ENCODE measurements at places on chromosomes 4 and X.

DNA sequence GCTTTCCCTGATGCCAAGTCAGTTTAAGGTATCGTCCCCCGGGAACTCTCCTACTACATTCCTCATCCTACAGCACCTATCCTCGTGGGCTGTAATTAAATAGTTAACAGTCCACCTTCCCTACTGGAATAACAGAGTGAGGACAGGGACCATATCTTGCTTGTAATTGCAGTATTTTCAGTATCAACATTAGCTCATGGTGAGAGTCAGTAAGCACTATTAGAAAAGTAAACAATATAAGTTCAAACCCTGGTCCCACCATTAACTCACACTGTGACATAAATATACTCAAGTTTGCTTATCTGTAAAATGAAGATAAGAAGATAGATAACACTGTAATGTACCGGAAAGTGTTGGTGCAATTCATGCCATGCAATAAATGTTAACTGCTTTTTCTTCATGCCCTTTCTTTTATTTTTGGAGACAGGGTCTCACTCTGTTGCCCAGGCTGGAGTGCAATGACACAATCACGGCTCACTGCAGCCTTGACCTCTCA is 61.3 kb downstream of the SH3RF1 start:
- DNase-seq, result no peak

DNA sequence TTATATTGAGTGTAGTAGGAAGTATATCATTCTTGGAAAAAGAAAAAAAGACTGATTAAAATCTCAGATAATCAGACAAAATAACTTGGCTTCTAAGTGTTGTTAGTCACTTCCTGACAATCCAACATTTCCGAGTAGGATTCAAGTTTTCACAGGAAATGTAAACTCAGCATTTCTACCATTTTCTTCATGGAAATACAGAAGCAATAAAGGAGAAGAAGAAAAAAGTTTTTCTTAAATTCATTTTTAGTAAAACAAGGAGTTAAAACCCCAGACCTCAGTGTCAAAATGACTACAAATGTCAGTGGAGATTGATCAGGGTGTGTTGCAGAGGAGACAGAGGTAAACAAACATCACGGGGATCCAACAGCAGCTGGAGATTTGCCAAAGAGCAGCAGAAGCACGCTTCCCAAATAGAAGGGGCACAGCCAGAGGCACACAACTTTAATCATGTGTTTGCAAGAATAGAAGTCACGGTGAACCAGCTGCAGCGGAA is 129.3 kb upstream of the FAM9B start:
- no peak for DNase-seq

GRCh38 chr4:57314636-57315035 is 204.5 kb upstream of the IGFBP7 start:
- DNase-seq, result no peak

GRCh38 chr4:81631958-81632441 is 160.3 kb upstream of the RASGEF1B start:
- no peak for DNase-seq

- DNase-seq, result no peak
Observed at GRCh38 chr4:185504098-185505047, 30.9 kb downstream of the PDLIM3 start.

- no peak for DNase-seq
Observed at GRCh38 chr4:68358988-68359387, 9.1 kb upstream of the YTHDC1 start.

DNA sequence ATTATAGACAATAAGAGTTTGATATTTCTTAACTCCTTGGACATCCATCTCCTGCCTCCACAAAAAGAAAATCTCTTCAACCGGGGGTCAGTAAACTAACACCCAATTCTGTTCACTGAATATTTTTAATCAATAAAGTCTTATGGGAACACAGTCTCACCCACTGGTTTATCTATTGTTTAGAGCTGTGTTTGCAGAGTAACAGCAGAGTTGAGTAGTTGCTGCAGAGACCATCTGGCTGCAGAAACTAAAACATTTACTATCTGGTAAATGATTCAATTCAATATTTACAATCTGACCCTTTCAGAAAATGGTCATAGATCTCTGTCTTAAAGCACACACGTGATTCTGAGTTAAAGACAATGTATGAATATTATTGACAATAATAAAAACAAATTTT is 94.0 kb downstream of the TMA16 start:
- DNase-seq, result no peak

DNA sequence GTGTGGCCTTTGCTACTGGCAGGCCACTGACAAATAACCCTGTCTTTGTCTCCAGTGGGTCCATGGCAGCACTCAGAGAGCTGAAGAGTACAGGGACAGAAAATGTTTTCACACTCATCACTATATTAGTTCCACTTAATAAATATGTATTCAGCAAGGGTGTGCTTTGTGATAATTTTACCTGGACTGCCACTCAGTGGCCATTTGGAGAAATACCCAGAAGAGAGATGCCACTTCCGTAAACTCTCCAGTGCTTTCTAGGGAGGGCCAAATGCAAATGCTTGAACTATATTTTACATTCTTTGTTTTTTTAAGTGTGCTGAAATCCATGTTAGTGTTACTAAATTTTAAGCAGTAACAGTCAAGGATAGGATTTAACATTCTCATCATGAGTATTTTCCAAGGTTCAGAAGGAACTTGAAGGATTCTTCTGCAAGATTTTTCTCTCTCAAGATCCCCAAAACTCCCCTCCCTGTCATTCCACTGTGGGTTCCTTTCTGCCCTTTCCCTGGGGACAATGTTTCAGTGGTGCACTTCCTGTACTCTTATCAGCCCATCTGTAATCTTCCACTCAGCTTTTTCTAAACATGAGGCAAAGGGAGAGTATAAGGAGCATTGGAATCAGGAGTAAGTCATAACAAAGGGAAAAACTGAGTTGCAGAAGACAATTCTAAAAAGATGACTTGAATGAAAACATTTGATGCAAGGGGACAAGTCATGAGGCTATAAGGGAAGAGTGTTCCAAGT is 46.0 kb downstream of the TFDP3 start:
- DNase-seq, result no peak

- no peak for DNase-seq
Observed at GRCh38 chr4:34158878-34159277, 2085.4 kb downstream of the ARAP2 start.

DNA sequence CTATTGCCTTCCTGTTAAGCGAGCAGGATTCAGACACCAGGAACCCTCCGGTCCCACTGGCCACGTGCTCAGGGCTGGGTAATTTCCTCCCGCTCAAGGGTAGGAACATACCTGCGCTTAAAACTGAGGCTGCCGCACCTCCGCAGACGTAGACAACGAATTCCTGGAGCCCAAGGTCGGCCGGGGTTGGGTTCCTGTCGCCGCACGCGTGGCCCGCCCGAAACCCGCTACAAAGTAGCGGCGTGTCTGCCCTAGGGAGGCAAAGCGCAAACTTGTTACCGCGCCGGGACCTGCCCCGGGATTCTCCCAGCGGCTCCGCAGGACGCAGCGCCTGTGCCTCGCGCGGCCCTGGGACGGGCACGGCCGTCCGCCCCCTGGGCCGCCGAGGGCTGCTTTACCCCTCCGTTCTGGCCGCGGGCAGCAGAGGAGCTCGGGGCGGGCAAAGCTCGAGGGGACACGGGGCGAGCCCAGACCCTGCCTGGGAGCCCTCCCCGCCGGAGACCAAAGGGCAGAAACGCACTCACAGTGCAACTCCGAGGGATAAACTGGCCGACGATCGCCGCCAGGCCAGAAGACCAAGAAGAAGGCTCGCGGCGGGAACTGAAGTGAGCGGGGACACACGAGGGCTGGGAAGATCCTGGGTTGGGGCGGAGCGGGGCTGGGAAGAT is at the start of gene ERVMER34-1:
ERVMER34-1 (minus strand) TSS at position 607 of the 668 bp plus-strand sequence. CDS start 5,905 bp downstream, outside the sequence.
- no peak for DNase-seq

DNA sequence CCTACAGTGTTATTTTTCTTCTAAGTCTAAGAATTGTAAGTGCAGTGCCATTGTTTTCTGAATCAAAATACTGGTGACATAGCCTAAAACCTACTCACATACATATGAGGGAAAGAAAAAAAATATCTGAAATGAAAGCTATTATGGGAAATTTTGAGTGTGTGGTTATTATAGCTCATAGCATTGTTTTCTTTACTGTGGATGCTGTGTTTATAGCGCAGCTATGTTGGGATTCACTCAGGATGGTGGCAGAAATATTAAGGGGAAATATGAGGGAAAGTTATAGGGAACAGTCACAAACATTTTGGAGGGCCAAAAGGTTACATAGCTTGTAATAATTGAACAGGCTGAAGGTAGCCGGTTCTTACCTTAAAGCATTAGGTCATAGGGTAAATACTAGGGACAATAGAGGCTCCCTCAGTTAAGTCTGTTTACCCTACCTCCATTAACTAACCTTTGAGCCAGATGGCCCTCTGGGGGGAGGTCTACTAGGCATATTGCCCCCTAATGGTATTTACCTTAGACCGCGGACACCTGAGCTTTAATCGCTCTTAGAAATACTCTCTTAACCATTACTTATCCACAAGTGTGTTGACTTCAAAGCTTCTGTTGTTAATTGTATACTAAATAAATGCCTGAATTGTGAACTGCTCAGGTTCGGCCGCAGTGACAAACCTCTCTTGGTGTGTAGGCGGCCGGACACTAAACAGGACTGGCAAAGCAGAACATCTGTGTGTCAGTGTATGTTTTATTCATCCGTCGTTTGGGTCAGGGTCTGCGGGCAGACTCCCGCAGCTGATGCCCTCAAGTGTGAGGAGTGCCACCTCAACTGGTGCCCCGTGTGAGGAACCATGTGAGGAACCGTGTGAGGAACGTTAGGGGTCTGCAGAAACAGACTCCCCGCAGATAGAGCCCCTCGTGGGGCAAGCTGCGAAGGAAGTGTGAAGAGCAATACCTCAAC is 21.3 kb upstream of the SULT1B1 start:
- no peak for DNase-seq

DNA sequence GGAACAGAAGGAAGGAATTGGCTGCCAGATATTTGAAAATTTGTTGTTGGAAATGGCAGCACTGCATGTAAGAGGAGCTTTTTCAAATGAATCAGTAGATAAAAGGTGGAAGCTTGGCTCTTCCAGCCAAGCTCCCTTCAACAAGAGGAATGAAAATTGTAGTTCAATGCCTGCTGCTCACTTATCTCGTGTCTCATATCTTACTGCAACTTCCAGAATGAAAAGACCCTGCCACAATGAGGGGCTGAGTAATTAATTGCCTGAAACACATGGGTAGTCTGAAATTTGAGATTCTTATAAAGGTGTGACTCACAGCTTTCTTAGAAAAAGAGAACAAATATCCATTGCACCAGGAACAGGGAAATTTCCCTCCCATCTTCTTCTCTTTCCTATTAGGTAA is 53.0 kb downstream of the HAND2 start:
- DNase-seq, result no peak

DNA sequence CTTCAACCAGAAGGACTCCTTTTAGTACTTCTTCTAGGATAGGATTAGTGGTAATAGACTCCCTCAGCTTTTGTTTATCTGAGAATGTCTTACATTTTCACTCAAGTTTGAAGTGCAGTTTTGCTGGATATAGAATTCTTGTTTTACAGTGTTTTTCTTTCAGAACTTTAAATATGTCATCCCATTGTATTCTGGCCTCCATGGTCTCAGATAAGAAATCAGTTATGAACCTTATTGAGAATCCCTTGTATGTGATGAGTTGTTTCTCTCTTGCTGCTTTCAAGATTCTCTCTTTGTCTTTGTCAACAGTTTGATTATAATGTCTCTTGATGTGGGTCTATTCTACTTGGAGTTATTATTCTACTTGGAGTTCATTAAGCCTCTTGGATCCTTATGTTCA is 116.1 kb upstream of the CITED1 start:
- no peak for DNase-seq

DNA sequence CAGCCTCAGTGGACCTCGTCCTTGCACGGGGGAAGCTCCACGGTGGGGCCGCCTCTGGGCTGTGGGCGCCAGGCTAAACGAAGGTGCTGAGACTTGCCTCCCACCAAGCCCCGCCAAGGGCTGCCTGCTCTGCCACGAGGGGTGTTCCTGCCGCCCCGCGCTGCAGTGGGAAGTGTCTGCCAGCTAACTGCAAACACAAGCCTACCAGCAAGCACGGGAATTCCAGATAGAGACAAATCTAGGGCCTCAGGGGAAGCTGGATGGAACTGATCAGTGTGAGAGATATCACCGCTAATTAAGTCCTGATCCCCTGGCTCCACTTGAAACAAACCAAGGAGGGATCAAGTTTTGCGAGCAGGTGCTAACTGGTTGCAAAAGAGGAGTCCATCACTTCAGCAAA is 181.6 kb upstream of the LEF1 start:
- DNase-seq, result no peak

- DNase-seq, result no peak
Observed at GRCh38 chrX:23840674-23841073, 57.7 kb downstream of the SAT1 start.

Measured in hypothalamus (tissue), 51 donors.